ENCODE measurements at places on chromosomes 2 and 18.

DNA sequence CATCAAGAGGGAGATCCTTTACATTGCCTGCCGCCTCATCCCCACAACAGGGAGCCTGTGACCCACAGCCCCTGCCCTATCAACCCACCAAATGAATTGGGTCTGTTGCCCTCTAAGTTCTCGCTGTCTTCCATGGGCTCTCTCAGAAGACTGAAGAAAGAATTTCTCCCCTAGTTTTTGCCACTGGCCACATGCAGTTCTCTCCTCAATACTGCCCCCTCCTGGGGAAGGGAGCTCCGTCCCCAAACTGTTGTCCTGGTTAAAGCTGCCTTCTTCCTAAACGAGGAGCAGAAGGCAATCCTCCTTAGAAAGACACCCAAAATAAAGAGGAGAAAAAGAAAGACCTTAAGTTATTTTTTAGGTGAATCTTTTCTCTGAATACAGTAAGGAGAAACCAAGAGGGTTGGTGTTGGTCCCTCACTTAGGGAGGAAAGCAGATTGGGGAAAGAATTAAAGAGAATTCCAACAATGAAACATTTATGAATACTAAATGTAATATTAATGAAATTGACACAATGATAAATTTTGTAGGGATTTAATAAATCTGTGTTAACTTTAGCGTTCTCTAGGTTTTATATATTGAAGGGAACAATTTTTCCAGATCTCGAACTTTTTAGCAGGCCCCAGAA lies 31.1 kb upstream of the SATB2 start:
- DNase-seq, result peak; percentile 78

DNA sequence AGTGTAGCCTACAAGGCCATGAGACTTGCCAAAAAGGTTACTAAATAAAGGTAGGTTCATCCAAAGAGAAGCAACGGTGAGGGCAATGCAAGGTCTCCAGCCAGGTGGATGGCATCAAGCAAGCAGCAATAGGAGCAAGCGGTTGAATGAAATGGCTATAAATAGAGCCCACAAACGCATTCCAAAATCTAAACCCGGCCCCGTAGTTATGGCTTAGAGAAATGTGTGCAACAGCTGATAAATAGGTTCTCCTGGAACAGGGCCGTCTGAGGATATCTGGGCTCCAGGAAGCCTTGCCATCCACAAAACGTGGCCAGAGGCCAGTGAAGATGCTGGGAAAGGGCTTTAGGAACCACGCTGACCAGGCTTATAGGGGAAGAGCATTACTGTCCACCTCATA lies 146.1 kb upstream of the PID1 start:
- DNase-seq, result no peak

GRCh38 chr2:196259507-196260481 lies 88.4 kb upstream of the STK17B start:
- DNase-seq, result peak; percentile 36

GRCh38 chr2:47300609-47301276 lies 102.2 kb upstream of the MSH2 start:
- no peak for DNase-seq

DNA sequence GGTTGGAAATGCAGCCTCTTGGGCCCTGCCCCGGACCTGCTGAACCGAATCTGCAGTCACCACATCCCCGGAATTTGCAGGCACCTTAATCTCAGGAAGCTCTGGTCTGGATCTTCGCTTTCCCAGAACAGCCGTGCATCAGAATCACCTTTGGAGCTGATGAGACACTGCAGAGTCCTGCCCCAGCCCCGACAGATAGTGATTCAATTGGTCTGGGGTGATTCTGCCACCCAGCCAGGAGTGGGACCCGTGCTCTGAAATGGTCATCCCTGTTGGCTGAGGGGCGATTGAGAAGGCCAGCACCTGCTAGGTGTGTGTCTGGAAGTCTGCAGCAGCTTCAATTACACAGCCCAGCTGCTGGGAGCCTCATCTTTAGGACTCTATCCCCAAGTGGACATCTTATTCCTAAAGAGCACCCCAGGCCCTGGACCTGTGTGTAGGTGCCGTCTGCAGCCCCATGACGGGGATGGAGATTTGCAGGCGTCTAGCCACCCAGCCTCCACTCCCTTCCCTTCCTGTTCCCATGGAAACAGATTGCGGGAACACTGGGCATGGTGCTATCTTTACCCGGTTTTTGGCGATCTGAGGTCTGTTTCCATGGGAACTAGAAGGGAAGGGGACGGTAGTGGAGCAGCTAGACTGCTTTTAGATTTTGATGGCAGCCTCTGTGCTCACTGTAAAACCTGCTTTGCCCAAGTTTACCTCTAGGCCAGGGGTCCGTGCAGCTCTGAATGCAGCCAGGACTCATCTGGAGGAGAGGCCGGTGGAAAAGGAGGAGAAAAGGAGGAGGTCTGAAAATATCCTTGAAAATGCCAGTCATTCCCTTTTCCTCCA lies 156.1 kb downstream of the LDLRAD4 start:
- DNase-seq, result no peak

DNA sequence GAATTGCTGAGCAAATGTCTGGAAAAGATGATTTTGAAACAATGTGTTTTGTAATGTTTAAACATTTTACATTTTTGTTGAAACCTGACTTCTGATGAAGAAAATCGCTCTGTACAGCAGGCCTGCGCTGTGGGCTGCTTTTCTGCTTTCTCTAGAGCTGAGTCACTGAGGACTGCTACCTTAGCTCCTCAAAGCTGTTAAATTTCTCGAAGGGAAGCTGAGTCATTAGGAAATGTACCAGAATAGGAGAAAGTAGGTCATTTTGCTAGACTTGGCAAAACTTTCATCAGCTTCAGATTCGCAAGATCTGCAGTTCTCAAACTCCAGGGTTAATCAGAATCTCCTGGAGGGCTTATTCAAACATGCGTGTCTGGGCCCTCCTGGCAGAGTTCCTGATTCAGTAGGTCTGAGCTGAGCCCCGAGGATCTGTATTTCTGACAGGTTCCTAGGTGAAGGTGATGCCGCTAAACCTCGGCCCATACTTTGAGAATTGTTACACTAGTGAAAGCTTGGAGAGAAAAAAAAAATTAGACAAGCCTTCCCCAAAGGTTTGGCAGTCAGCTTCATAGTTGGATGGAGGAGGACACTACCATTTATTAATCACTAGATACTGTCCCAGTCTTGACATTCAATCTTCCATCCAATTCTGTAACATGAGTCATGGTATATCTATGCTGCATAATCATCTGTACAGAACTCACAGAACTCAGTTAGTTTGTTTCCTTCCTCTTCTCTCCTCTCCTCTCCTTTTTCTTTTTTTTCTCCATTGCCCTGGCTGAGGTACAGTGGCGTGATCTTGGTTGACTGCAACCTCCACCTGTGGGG lies 297.6 kb downstream of the PARD3B start:
- DNase-seq, result peak; percentile 97

DNA sequence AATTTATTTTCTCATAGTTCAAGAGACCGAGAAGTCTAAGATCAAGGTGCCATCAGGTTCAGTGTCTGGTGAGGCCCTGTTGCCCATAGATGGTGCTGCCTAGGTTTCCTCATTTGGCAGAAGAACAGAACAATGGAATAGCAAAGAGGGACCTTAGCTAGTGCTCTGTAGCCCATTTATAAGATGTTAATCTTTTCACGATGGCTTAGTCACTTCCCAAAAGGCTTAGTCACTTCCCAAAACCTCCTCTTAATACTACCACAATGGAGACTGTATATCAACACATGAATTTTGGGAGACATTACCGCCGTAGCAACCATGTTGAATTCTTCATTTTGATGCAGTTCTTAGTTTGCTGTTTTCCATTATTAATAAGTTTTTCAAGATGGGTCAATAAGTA lies 246.3 kb upstream of the NRP2 start:
- no peak for DNase-seq

GRCh38 chr2:102166189-102166845 lies 20.5 kb upstream of the IL1RL2 start:
- DNase-seq, result peak; percentile 73

Measured in adipocyte (in vitro differentiated cells).